ENCODE measurements at places on chromosomes 7 and 10.

DNA sequence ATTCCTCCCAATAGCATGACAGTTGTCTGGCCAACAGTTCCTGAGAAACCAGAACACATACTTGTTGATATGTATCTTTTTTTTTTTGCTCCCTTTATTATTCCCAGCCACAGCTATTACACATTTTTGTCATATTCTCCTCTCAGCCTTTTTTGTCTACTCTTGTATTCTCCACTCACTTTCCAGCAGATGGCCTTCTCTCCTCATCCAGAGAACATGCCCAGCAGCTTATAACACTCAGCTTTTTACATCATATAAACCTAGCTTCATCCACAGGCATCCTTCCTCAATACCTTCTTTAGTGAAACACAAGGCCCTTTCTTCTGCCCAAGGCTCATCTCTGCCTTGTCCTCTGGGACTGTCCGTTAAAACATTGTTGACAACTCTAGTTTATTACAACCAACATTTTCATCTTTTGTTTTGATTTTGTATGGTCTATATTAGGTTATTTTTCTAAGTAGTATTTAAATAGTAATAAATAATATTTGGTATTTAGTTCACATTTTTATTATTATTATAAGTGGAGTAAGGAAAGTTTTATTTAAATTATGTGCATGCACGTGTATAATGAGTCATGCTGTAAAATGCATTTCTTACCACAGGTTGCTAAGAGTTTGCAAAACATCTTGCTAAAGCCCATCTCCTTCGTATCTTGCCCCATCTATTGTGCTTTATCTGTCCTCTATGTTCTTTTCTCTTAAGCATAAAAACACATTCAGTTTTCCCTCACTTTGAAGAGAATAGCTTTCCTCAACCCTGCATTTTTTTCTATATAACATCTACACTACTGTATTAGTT, 101.5 kb downstream of the ORC5 start:
- no peak for DNase-seq

DNA sequence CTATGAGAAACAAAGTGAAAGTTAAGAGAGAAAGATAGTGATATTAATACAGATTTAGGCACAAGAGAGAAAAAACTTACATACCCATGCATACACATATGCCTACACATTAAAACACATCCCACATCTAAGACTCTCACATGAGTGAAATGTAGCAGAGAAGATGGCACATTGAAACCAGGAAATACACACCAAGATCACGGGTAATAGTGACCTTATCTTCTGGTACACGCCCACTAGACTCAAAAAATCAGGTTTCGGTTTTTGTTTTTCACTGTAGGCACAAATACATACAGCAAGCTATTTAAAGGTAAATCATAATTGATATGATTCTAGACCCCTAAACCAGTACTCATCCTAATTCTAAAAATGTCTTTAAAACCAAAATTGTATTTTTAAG, 225.2 kb upstream of the TAC1 start:
- no peak for DNase-seq

GRCh38 chr10:49628599-49628998, 14.8 kb downstream of the CHAT start:
- DNase-seq: no peak

- peak; percentile 45 for DNase-seq
Observed at GRCh38 chr10:69955897-69956740, 96.5 kb upstream of the MACROH2A2 start.

- no peak for DNase-seq
Observed at GRCh38 chr7:31933481-31933880, 136.7 kb downstream of the PDE1C start.

DNA sequence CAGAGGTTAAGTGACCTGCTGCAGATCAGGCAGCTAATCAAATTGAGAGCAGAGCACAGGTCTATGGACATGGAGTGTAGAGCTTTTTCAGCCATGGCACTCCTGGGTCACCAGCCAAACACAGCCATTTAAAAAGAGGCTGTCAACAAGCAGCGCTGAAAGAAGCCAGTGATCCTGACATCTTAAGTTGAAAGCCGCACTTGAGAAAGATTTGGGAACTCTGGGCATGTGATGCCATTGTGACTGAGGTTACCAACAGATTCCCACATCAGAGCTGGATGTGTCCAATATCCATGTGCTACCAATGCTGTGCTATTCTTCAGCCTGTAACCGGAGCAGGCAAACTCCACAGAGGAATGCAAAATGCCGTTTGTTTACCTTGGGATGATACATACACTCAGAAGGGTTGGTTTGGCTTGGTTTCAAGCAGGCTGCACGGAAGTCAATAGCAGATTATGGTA, 56.2 kb upstream of the ABLIM1 start:
- DNase-seq: no peak

DNA sequence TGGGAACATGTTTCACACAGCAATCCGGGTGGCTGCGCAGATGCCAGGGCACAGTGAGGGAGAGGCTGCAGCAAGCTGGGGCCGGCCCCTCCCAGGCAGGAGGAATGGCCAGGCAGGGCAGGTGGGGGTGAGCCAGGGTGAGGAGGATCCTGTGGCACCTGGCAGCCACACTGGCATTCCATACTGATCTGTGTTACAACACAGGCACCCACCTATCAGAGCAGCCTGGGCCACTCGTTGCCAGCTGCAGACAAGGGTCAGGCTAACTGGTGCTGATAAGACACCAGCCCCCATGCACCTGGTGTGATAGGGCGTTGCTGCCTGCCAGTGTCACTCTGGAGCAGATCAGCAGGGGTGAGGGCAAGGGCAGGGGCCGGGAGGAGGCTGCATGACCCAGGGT, 16.6 kb upstream of the RET start:
- DNase-seq: no peak

DNA sequence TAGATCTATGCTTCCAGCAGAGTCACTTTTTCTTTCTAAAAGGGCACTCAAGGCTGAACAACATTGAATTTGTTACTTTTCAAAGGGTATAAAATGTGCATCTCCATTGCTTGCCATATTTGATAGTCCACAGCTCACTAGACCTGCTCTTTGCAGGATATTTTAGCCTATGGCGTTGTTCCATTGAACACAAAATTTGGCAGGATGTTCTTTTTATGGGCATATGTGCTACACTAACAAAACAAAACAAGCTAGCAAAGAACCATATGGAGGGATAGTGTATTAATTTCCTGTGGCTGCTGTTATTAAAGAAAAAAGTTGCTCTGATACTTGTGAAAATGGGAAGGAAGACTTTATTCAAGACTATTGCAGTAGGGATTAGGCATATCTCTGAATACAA, 828.7 kb downstream of the TYW1 start:
- DNase-seq: no peak

- DNase-seq: no peak
Observed at GRCh38 chr7:17118412-17118811, 180.0 kb upstream of the AHR start.

DNA sequence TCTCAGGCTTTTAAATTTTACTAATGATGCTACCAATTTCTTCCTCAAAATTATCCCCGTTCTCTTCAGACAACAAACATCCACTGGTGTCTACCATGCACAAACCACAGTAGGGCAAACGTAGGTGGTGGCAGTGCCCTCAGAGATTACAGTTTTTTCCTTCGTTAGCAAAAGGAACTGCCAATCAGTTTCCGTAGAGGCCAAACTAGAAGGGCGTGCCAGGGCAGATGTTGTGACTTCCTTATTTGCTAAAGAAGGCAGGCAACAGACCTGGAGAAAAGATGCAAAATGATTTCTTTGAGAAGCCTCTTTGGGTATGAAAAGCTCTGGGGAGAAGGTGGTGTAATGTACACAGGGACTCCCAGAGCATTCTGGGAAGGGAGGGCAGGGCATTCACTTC, 7.6 kb upstream of the FAM180A start:
- no peak for DNase-seq

- DNase-seq: peak; percentile 63
Observed at GRCh38 chr7:138338361-138338760, 121.7 kb upstream of the TRIM24 start.

DNA sequence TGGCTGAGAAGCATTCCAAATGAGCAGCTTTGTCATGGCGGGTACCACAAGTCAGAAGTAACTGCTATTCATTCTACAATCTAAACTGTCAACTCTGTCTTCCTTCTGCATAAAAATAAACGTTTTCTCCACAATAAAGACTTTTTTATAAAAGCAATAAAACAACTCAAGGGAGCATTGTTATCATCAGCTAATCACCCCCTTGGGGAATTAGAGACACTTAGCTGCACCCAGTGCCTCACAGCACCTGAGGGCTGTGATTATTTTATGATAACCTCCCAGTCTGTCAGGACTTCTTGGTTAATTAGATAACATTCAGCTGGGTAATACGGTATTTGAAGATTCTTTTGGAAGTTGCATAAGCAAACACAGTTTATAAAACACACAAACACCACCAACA, 155.6 kb downstream of the PPP1R3A start:
- DNase-seq: no peak

DNA sequence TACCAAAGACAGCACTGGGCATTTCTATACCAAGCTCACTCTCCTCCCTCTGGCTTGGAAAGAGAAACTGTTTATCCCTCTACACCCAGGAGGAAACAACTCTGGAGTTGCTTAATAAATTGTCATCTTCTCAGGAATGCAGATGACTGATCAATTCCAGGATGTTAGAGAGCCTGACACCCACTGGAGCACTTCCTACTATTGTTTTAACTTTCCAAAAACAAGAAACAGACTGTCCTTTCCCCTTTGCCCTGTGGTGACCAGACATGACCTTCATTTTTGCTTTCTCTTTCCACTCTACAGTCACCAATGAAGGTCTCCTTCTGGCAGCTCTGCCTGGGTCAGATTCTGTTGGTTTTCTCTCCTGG, 19.6 kb downstream of the GIMAP4 start:
- DNase-seq: no peak

GRCh38 chr7:132065989-132066603, 509.7 kb upstream of the PODXL start:
- DNase-seq: no peak

DNA sequence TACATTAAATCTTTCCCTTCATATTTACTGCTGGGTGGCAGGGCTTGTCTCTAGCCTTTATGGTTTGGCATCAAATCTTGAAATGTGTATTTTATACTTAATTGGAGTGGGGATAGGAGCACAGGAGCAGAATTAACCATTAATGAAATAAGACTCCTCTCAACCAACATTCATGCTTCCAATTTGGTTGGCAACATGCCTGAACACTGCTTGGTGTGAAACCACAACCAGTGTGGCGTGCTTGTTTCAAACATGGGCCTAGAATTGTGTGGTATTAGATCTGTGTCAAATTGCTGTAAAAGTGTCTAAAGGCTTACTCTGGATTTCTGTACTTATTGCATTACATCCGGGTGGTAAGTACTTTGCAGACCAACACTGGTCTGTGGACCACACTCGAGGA, 25.1 kb upstream of the VPS41 start:
- no peak for DNase-seq
